ENCODE measurements at places on chromosomes 7 and 10. TPM values are rescaled to one million over a fixed set of nuclear protein-coding genes. Genes with fewer than 3 reads are reported as not detected.

The IFIT1B gene
- not detected for total RNA-seq

The HMX3 gene
- not detected for total RNA-seq

The BMPR1A gene
- 7.8 TPM for total RNA-seq

The GIMAP4 gene
- 354 TPM for total RNA-seq

The INTS15 gene
- 41.1 TPM for total RNA-seq

The VAX1 gene
- total RNA-seq = not detected

The BNIP3 gene
- total RNA-seq = 71.2 TPM

The SLC39A12 gene
- total RNA-seq = not detected

The TMEM176B gene
- not detected for total RNA-seq

The TRPV6 gene
- total RNA-seq = not detected

The GIMAP8 gene
- total RNA-seq = 40.6 TPM

The ZCCHC24 gene
- 0.94 TPM for total RNA-seq

The FAM25G gene
- not detected for total RNA-seq

The TLX1 gene
- not detected for total RNA-seq

All from activated naive CD4-positive, alpha-beta T cell treated with anti-CD3 and anti-CD28 coated beads, Interleukin-2, amount 10 ng/mL, durations not matched to agents 5 hours and 36 hours (primary cell).